Activated CD4-positive, alpha-beta memory T cell treated with anti-CD3 and anti-CD28 coated beads, Interleukin-2, amount 10 ng/mL, durations not matched to agents 7 days and 5 days (primary cell): ENCODE measurements at places on chromosomes 4 and X.
A peak's percentile ranks its signal among the peaks of the same experiment; 100 is the strongest.

DNA sequence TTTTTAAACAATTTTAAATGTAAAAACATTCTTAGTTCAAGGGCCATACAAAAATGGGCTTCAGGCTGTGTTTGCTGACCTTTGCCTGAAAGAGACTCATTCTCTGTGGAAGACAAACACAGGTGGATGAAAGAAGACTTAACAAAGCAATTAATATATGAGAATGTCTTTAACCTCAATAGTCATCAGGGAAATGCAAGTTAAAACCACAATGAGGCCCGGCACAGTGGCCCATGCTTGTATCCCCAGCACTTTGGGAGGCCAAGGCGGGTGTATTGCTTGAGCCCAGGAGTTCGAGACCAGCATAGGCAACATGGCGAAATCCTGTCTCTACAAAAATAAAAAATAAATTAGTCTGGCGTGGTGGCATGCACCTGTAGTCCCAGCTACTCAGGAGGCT is 7.1 kb upstream of the SMARCA1 start:
- no peak for DNase-seq

- no peak for DNase-seq
Measured at GRCh38 chr4:1556541-1557220, 127.4 kb downstream of the FAM53A start.

GRCh38 chr4:147550626-147551246 is 66.5 kb upstream of the TMEM184C start:
- DNase-seq: no peak

DNA sequence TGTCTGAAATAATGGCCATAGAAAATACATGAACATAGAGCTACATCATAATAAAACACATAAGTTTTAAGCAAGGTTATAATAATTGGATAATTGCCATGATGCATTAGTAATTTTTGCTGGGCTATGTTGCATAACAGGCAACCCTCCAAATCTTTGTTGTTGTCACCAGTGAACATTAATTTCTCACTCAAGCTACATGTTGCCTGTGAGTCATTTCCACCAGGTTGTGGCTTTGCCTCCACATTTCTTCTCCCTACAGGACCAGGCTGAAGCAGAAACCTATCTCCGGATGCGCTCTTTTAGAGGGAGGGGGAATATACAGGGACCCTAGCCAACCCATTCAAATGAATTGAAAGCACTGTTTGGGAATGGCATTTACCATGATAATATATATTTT is 347.7 kb downstream of the GABRG1 start:
- no peak for DNase-seq

- DNase-seq: no peak
Measured at GRCh38 chrX:104486691-104487090, 79.3 kb upstream of the IL1RAPL2 start.

- peak; percentile 76 for DNase-seq
Measured at GRCh38 chrX:38561126-38561868, at the start of gene TSPAN7. TSPAN7 (plus strand) TSS chrX:38561542; CDS start chrX:38561547, 5 bp downstream.

- DNase-seq: no peak
Measured at GRCh38 chr4:74284053-74284452, 24.2 kb upstream of the EPGN start.

GRCh38 chr4:99886146-99886545 is 8.1 kb downstream of the LAMTOR3 start:
- no peak for DNase-seq

DNA sequence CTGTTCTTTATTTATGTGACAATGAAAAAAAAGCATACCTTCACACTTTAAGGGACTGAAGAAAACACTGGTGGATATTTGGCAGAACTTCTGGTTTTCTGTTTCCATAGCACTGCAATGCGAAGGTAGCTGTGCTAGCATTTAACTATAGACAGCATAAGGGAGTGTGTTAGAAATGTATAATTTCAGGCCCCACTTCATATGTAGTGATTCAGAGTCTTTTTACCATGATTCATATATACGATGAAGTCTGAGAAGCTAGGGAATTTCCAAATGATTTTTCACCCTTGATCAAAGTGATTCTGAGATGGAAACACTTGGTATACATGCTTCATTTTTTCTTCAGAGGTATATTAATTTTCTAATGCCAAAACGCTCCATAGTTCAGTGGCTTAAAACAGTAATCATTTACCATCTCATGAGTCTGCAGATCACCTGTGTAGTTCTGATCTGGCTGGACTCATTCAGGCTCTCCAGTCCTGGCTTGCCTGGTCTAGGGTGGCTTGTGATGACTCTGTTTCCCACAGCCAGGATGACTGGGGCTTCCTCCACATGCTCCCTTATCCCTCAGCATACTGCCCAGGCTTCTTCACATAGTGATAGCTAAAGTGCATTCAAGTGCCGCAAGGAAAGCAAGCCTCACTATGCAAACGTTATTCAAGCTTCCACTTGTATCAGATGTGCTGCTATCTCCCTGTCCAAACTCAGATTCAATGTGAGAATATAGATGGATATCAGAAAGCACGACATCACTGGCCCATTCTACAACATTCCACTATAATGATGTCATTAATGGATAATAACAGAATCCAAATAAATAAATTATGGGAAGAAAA is 790.1 kb downstream of the TECRL start:
- DNase-seq: no peak

DNA sequence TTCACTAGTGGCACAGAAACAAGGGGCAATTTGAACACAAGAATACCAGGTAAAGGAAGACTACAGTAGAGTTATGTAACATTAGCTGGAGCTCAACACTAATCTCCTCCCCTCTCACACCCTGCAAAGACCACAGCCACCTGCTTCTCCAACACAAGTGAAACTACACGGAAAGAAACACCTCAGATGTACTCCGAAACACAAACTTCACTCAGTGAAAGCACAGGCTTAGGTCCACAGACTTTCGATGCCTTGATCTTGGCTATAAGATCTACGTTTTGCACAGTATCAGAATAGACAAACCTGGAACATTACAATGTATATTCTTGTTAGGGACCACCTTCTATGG is 7.6 kb downstream of the ACSL1 start:
- DNase-seq: no peak

DNA sequence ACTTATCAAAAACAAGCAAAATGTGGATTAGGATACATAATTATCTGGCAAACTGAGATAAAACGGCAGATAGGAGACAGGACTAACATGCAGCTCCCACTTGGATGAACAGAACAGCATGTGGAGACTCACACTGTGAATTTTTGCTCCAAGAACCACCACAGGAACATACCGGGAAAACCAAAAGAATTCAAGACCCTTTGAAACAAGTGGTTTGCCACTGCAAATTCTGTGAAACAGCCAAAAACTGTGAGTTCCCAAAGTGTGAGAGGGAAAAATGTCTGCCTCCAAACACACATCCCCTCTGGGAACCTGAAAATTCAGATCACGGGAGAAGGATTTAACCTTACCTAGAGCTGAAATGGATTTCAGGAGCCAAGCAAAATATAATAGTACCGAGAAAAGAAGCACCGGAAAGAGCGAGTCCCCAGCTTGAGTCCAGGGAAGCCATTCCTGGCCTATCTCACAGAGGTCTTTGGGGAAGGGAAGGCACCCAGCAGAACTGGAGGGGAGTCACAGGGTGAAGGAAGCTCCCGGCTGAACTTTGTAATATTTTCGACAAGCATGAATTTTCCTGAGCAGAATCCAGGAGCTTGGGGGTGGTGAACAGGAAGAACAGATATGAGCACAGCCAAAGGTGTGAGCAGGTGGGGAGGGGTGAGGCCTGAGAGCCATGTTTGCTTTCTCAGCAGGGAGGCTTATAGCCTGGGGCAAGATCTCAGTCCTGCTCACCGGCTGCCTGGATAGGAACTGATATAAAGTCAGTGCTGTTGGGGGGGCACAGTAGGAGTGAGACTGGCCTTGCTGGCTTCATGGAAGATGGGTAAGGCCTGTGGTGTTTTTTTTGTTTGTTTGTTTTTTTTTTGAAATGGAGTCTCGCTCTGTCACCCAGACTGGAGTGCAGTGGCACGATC is 23.9 kb downstream of the MANBA start:
- DNase-seq: no peak

GRCh38 chr4:139876337-139876941 is 210.8 kb downstream of the MGST2 start:
- DNase-seq: no peak

DNA sequence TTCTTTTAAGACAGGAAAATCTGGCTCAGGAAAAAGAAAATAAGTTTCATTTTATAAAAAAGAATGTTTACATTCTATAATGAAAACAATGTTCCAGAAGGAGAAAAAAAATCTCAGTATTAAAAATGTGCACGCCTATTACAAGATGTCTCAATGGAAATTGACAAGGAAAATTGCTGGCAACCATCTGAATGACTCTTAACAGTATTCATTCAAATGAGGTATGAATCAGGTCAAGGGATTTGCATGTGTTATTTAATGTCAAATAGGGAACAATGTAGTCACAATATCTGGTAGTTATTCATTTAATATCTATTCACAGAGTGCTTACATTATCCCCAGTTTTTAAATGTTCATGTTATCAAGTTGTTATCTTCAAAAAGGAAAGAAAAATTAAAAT is 208.4 kb upstream of the TRAM1L1 start:
- no peak for DNase-seq
